ENCODE measurements at places on chromosomes 5 and 9.

DNA sequence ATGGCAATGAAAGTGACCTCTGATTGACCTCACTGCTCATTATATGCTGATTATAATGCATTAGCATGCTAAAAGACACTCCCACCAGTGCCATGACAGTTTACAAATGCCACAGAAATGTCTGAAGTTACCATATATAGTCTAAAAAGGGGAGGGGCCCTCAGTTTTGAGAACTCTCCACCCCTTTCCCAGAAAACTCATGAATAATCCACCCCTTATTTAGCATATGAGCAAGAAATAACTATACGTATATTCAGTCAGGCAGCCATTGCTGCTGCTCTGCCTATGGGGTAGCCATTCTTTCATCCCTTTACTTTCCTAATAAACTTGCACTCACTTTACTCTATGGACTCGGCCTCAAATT is 163.1 kb downstream of the ESM1 start:
- ATAC-seq, result no peak

GRCh38 chr9:137206602-137207001 is 1.1 kb downstream of the NDOR1 start:
- ATAC-seq, result no peak

DNA sequence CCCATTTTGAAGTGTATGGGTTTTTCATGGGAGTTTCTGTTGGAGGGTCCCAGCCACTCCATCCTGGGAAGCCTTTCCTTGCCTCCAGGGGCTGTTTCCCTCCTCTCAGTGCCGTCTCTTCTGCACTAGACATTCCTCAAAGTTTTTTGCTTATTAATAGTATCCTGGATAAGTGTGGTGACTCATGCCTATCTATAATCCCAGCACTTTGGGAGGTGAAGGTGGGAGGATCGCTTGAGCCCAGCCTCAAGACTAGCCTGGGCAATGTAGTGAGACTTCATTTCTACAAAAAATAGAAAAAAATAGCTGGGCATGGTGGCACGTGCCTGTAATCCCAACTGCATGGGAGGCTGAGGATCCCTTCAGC is 43.1 kb downstream of the RALGPS1 start:
- peak; percentile 91 for ATAC-seq

GRCh38 chr5:94690778-94691177 is 72.3 kb downstream of the SLF1 start:
- no peak for ATAC-seq

DNA sequence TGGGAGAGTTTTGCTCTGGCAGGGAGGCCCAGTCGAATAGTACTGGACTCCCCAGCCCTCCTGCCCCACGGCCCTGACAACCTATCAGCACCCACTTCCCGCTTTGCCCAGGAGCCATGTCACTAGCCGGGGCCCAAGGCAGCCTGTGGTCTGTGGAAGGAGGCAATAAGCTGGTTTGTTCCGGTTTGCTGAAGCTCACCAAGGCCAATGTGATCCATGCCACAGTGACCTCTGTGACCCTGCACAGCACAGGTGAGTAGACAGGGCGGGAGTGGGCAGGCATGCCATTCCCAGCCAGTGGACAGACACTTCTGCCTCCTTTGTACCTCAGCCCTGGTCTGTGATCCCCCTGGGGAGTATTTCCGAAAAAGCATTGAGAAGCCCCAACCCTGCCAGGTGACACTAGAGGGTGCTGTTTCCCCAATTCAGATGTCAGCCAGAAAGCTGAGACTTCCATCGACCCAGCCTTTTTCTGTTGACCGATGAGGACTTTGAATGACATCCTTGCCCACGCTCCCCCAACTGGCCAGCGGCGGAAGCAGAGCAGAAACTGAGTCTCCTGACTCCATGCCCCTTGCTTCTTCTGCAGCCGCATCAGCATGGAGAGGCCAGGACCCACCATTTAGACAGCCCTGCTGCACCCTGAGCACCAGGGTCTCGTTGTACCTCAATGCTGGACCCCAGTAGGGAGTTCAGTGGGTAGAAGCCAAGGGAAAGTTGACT is 9.6 kb downstream of the PCYOX1L start:
- ATAC-seq, result peak; percentile 89

DNA sequence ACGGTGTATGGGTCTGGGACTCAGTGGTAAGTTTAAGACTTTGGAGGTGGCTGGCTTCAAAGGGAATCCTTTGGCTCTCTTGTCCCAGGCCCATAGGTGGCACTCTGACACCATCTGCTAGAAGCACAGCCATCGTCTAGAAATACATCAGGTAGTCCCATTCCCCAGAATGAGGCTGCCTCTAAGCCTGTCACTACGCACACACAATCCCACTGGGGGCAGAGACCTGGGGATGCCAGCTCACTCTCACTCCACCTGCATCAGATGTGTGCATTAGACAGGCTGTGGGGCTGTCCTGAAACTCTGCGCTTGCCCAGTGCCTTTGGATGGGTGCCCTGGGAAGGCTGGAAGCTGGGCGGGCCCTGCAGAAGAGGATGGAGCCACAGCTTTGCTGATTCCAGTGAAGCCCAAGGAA is 127.5 kb upstream of the PANK3 start:
- peak; percentile 74 for ATAC-seq

DNA sequence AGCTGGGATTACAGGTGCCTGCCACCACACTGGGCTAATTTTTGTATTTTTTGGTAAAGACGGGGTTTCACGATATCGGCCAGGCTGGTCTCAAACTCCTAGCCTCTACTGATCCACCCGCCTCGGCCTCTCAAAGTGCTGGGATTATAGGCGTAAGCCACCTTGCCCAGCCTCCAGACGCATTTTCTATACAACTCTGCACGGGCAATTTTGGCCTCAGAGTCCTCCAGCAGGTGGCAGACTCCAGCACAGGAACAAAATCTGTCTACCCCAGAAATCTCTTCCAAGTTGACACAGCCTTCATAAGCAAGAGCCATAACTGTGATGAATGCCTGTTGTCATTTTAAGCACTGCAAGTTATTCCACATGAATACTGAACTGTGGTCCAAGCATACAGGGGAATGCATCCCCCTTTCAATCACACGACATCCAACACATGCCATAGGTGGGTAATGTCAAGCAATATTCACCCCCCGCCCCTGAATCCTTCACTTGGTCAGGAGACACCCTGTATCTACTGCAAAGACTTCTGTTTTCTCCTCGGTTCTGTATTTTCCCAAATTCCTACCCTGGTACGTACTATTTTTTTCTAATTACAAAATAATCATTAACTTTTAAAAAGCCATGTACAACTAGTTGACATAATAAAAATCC is 50.8 kb downstream of the ALDH7A1 start:
- peak; percentile 78 for ATAC-seq

- ATAC-seq, result no peak
These were observed 18.6 kb upstream of the ALDH1A1 start for GRCh38 chr9:72971411-72971810.

- no peak for ATAC-seq
These were observed 178.9 kb downstream of the SH3GL2 start for GRCh38 chr9:17757816-17758215.

- peak; percentile 28 for ATAC-seq
These were observed 19.3 kb downstream of the NREP start for GRCh38 chr5:111737716-111738115.

DNA sequence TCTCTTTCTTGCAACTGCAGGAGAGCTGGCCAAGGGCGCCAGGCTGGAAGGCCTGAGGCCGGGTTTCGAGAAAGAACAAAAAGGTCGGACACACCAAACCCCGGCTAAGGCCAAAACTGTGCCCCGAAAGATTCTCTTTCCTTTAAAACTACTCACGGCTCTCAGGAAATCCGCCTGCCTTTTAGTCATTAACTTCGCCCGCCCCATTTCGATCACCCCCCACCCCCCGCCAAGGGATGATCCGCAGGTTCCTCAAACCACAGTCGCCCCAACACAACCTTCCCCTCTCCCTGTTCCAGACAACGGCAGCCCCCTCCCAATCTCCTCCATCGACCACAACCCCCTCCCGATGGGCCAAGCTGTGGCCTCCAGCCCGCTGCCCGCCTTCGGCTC is 536 bp downstream of the FEM1C start:
- peak; percentile 37 for ATAC-seq

- ATAC-seq, result no peak
These were observed 20.6 kb downstream of the IRF1 start for GRCh38 chr5:132470010-132470392.

- ATAC-seq, result no peak
These were observed 127.4 kb downstream of the COMMD10 start for GRCh38 chr5:116212225-116212624.

DNA sequence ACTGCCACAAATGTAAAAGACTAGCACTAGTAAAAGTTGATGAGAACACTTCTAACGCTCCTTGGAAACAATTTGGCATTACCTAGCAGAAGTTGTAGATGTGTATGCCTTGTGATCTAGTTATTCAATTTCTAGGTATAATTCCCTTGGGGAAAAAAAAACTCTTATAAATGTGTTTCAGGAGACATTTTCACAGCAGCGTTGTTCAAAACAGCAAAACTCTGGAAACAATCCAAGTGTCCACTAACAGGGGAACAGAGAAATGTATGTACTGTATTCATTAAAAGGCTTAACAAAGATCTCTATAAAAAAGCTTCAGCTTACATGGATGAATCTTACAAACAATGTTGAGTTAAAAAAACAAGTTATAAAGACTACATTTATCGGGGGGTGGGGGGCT is 30.4 kb downstream of the NR3C1 start:
- no peak for ATAC-seq

DNA sequence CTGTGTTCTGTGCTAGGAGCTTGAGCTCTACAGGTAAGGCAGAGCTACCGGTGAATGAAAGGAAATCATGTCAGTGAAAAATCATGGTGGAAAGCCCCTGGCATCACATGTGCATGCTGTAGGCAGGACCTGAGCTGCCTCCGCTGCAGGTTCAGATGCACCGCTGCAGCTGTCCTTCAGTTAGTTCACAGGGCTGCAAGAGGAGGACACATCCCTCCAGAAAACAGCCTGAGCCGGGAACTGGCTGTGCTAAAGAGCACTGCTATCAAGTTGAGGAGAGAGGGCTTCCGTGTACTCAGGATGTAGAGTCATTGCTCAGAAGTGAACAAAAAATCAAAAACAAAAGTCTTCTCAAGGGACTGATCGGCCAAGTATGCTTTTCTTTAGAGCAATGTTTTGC is 138.6 kb downstream of the ERCC6L2 start:
- ATAC-seq, result no peak

DNA sequence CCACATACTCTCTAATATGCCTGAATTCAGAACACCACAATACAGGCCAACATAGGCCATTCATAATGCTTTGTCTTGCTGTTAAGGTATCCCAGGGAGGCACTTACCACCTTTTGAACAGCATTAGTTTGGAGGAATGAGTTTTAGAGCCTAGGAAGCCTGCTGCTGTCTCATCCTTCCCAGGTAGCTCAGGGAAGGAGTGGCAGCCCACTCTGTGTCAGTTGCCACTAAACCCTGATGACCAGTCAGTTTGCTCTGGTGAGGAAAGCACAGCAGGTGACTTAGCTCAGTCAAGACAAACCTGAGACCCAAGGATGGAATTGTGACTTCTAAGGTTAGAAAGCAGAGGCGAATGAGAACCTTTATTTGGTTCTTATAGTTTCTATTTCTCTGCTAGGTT is 337.4 kb upstream of the ATP10B start:
- no peak for ATAC-seq

DNA sequence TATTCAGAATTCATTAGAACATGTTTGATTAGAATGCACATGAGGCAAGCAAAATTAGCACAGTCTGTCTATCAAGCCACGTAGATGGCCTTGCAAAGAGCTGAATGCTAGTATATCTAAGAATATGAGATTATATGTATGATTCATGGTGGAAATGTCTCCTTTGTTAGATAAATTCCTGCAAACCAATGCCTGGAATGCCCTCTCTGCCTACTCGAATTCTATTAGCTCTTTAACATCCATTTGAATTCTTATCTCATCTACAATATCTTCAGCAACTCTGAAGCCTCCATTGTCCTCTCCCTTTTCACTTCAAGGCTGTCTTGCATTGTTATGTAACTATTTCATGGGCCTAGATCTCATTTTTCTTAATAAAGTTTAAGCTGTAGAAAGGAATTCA is 205.5 kb downstream of the TMC1 start:
- no peak for ATAC-seq

- no peak for ATAC-seq
These were observed 31.5 kb downstream of the HMHB1 start for GRCh38 chr5:143843461-143843860.

DNA sequence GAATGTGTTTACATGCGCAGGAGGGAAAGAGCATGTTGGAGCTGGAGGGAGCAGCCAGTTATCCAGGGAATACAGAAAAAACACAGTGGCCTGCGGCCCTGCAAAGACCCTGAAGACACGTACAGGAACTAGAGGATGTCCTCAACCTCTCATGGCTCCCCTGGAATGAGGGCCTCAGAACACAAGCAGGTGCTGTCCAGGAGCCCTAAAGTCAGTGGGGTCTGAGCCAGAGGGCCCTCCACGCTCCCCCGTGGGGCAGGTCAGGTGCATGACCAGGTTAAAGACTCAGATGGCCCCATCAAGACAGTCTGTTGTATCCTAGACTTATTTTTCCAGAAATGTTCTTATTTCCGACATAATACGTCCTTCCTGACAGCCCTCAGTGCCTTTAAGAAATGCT is 106.9 kb downstream of the ROR2 start:
- no peak for ATAC-seq

DNA sequence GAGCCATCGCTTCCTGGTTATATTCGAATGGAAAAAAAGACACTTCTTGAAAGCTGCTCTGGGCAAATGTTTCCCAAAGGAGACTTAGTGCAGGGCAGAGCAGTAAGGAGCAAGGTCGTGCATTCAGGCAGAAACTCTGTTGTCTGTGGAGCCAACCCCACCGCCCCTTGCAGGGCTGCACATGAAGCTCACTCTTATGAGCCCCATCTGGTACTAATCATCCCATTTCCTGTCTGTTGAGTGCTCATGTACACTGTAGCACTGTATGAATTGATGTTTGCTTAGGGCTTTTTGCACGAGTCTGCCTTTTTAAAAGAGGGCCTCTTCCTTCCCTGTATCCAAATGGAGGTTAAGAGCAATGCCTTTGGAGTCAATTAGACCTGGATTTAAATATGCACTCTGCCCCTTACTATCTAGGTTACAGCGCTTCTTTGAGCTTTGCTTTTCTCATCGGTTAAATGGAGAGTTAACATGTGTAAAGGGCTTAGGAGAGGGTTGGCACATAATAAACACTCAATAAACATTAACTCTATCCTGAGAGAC is 25.4 kb downstream of the HMHB1 start:
- ATAC-seq, result peak; percentile 99

GRCh38 chr9:110111868-110112267 is 96.1 kb downstream of the C9orf152 start:
- no peak for ATAC-seq

GRCh38 chr5:135568923-135569360 is 9.8 kb downstream of the CXCL14 start:
- ATAC-seq, result no peak
